Pancreas (tissue), 10 donors: ENCODE measurements at places on chromosomes 3 and 15. TPM values are rescaled to one million over a fixed set of nuclear protein-coding genes. Genes with fewer than 3 reads are reported as not detected.

DNA sequence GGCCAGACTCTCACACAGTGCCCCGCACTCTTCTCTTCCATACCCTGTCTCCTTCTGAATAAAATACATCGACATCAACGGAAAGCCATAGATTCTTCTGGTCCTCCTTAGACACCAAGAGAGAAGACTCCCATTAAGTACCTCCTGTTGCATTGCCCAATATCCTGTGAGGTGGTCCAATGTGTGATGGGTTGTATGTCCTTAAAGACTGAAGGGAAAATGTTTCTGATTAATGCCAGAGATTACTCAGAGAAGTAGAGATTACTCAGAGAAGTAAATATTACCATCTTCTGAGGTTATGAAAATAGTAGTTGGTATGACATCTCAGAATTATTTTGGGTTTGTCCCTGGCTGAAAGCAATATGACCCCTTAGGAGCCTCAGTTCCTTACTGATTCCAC lies 60.8 kb upstream of the GALNT15 start:
- no peaks in the 10 kb centered on the region for H3K36me3 ChIP-seq
- H3K4me3 ChIP-seq, result no peak overlapping the region

The ECT2 gene
- total RNA-seq, result 0.98 TPM

GRCh38 chr3:38890426-38890825 lies 74.4 kb upstream of the SCN10A start:
- H3K36me3 ChIP-seq, result no peaks in the 10 kb centered on the region

- DNase-seq, result no peak
- no peaks in the 10 kb centered on the region for H3K27me3 ChIP-seq
- no peaks in the 10 kb centered on the region for H3K36me3 ChIP-seq
- H3K4me1 ChIP-seq, result no peaks in the 10 kb centered on the region
These were observed 6.9 kb upstream of the TNFSF10 start for GRCh38 chr3:172530101-172530561.

The LIPC gene
- 5.5 TPM for total RNA-seq

- no peak overlapping the region for H3K27ac ChIP-seq
- no peaks in the 10 kb centered on the region for H3K4me1 ChIP-seq
- H3K36me3 ChIP-seq, result no peaks in the 10 kb centered on the region
- H3K4me3 ChIP-seq, result no peak overlapping the region
These were observed 13.9 kb upstream of the PRICKLE2 start for GRCh38 chr3:64238971-64239667.
